ENCODE measurements at places on chromosomes 2 and 18. TPM values are rescaled to one million over a fixed set of nuclear protein-coding genes. Genes with fewer than 3 reads are reported as not detected.
A peak's percentile ranks its signal among the peaks of the same experiment; 100 is the strongest.

DNA sequence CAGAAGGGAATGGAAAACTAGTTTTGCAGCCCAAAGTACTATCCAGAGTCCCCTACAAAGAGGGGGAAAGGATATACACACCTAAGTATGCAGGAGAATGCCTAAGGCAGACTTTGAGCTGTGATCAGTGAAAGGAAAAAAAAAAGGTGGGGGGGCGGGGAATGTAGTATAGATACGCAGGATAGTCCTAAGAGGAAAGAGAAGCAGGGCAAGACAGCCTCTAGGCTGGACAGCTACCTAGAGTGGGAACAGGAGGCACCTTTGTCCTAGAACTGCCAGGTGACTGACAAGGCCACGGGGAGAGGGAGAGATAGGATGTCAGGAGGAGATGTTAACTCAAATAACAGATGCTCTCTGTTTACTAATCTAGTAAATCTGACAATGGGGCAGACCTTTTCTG is 6.0 kb downstream of the REEP1 start:
- no peak for DNase-seq

DNA sequence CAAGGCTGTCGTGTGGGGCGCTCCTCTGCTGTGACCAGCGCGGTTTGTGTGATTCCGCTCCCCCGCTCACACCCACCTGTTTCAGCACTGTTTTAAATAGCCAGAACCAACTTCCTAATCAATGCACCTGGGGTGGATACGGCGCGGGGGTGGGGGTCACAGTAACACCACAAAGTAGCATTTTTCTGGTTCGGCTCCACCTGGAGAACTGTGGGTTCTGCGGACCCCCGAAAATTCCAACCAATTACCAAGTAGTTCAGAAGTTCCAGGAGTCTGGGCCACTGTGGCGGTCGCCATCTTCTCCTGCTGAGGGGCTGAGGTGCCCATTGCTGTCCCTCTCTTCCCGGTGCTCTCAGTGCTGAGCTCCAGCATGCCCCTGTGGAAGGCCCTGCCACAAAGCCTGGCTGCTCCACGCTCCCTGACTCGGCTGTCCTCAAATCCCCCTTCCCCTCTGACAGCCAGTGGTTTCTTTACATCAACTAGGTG is 79.4 kb downstream of the GFPT1 start:
- DNase-seq = no peak

- no peak for DNase-seq
Observed at GRCh38 chr2:182368996-182369395, 57.8 kb downstream of the PDE1A start.

TRIM54 gene
- total RNA-seq = 1.2 TPM

GRCh38 chr18:7921938-7922587 is 354.9 kb downstream of the PTPRM start:
- DNase-seq = peak; percentile 93

PROKR1 gene
- not detected for total RNA-seq

IL36B gene
- total RNA-seq = not detected

RPRD1A gene
- total RNA-seq = 32.3 TPM

GPR155 gene
- total RNA-seq = 0.65 TPM

MREG gene
- total RNA-seq = 0.40 TPM

DNA sequence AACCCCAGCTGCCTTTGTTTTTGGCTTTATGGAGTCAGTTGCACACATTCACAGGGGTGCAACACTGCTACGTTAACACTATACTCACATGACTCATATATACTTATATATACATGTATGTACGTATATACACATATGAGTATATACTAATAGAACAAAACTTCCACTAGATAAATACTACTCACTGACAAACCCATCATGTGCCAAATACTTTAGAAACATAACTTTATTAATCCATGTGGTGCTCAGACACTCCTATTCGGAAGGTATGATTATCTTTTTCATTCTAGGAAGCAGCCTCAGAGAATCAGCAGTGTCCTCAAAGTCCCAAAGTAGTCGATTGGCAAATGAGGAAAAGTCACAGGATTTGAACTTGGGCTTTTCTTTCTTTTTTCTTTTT is 7.9 kb downstream of the PMAIP1 start:
- DNase-seq = no peak

- no peak for DNase-seq
Observed at GRCh38 chr18:69365658-69366057, 35.0 kb upstream of the DOK6 start.

GRCh38 chr18:48947092-48947491 is 3.7 kb downstream of the SMAD7 start:
- no peak for DNase-seq

GRCh38 chr2:18093196-18093595 is 214.7 kb downstream of the KCNS3 start:
- no peak for DNase-seq

DNA sequence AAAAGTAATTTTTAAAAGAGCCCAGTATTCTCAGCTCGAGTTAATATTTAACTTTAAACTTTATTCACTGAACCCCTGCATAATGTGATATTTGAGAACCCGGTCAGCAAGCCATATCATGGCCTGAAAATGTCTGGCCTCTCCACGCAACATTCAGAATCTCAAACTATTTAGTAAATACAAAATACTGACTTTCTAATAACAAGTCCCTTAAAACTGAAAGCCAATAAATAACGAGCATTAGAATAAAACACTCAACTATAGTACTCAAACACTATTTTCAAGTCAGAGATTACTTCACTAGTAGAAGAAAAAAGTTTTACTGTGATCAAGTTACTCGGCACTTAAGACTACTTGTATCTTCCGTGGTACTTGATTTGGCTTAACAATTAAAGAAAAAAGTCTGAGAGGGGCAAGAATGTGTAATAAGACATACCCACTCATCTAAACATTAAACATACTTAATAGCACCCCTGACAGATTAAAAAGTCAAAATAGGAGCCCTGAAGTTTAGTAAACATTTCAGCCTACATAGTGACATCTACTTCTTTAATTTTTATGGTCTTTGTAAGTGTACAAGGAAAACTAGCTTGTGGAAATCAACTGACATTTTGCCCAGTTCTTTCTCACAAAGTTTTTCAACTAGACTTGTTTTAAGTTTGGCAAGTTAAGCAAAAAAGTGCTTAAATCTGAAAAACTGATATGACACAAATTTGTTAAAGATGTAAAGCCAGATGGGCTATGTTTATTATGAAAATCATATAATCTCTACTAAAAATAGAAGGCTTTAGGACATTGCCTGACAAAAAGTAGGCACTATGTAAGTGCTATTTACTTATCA is 38.2 kb downstream of the RTN4 start:
- DNase-seq = no peak

GFPT1 gene
- total RNA-seq = 21.2 TPM

DNA sequence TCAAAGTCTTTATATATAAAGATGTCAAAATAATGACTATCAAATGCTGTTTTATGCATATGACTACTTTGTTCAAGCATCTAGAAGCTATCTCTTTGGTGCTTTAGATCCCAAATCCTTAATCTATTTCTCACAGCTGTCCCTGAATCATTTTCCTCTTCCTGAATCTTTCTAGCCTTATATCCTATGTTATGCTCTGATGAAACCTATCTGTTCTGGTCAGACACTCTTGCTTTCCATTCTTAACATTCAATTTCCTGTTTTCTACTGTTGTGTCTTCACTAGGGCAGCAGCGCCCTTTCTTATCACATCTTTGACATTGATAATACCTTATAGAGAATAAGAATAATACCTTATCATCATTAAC is 6.3 kb upstream of the PARD3B start:
- DNase-seq = peak; percentile 63

GRCh38 chr18:62585274-62586150 is 62.7 kb downstream of the ZCCHC2 start:
- no peak for DNase-seq

- no peak for DNase-seq
Observed at GRCh38 chr2:133123904-133124303, 444.4 kb downstream of the NCKAP5 start.

DNA sequence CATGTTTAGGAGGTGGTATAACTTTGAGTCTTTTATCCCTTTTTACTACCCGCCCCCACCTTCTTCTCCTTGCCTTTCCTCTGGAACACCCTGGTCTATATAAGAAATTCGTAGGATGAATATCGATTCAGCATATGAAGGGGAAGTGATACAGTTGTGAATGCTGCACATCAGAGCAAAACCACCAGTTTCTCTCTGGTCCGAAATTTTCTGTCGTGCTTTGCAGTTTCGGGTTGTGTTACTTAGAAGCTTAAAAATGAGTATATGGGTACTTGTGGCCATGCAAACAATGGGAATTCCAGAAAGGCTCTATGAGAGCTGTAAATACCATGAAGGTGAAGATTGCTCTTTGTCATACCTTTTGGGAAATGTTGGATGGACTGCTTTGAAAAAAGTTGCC is 60.6 kb downstream of the DAW1 start:
- DNase-seq = no peak

TMEM169 gene
- total RNA-seq = 0.40 TPM

CCBE1 gene
- under 0.01 TPM for total RNA-seq

DNA sequence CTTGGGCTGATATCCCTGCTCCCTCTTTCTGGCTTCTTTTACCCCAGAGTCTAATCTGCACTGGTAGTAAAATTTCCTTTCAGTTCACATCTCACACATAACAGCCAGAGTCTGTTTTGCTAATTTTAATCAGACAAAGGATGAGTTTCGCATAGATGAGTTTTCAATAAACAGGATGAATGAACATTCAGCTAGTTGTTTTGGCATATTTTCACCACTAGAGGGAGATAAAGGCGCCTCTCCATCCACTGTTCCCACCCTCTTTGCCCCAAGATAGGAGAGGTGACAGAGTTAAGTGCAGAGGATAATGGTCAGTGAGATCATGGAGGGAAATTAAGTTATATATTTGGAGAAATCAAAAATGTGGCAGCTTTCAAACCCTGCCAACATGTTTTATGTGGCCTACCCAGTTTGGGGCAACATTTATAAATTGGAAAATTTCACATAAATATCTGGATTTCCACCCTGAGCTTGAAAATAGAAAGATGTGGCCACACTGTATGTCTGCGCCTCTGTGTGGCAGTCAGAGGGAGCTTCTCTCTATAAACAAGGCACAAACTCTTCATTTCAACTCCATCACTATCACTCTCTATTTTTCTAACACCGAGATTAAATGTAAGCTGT is 48.5 kb upstream of the DTNA start:
- DNase-seq = peak; percentile 54

GRCh38 chr2:219243291-219243761 is 1.9 kb downstream of the GLB1L start:
- no peak for DNase-seq

CDH20 gene
- under 0.01 TPM for total RNA-seq

- no peak for DNase-seq
Observed at GRCh38 chr2:127418300-127419111, at the start of gene PROC. PROC (plus strand) TSS chr2:127418427; CDS start chr2:127419943, 1,516 bp downstream.

GTF2A1L gene
- under 0.01 TPM for total RNA-seq
